ENCODE measurements at places on chromosomes 5 and 9. TPM values are rescaled to one million over a fixed set of nuclear protein-coding genes. Genes with fewer than 3 reads are reported as not detected.
A peak's percentile ranks its signal among the peaks of the same experiment; 100 is the strongest.

- DNase-seq: peak; percentile 80
Measured at GRCh38 chr5:109410389-109411148, 795 bp upstream of the PJA2 start.

Gene IRGM
- not detected for total RNA-seq

Gene PCDHGB4
- total RNA-seq: 3.1 TPM

GRCh38 chr5:158758675-158759074 is 341.0 kb downstream of the EBF1 start:
- no peak for DNase-seq

GRCh38 chr9:104572612-104573011 is 3.6 kb downstream of the OR13C8 start:
- no peak for DNase-seq

DNA sequence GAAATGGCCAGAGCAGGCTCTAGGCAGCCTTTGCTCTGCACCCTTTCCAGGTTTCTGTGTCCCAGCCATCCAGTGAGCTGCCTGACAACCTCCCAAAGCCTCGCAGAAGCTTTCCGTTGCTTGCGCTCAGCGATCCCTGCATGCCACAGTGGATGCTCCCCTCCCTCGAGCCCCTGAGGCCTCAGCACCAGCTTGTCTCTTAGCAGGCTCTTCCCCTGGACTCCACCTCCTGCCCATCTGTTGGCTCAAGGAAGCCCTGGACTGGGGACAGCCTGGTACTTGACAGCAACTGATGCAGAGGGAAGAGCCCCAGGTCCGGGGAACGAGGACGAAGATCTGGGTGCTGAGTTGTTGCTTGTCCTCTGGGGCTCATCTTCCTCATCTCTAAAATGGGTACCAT is 23.2 kb downstream of the TSPAN17 start:
- no peak for DNase-seq

GRCh38 chr9:116094846-116095245 is 58.7 kb upstream of the PAPPA start:
- no peak for DNase-seq

Gene SUSD3
- not detected for total RNA-seq

GRCh38 chr9:36187414-36187813 is 3.3 kb upstream of the CLTA start:
- DNase-seq: no peak

GRCh38 chr9:92550765-92551164 is 15.0 kb upstream of the ECM2 start:
- DNase-seq: no peak

DNA sequence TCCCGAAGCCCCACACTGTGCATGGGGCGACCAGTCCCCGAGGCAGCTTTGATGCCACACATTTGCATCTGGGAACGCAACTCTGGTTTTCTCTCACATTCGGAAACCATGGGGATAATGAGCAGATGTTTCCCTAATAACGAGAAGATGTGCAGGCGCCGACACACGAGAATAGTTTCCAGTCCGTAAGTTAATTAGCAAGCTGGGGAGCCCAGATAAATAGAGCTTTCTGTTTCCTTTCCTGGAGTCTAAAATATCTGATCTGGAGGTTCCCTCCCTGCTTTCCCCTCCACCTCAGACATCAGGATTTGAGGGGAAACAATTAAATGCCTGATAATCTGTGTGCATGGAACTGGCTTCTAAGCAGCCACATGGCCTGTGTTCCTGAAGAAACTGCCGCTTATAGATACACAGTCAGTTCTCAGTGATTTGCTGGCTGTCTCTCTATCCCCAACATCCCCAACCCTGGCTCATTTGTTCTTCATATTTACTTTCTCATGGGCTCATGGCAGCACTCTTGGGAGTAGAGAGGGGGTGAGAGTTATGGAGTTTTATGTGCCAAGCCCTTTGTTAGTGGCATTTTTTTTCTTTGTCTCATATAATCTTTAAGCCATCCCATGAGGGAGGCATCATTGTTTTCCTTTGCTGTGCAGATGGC is 62.8 kb downstream of the PDZD2 start:
- no peak for DNase-seq

Gene GLRA1
- not detected for total RNA-seq

- no peak for DNase-seq
Measured at GRCh38 chr5:68315679-68316271, 100.2 kb downstream of the PIK3R1 start.

Gene CAVIN4
- total RNA-seq: 5.4 TPM

- no peak for DNase-seq
Measured at GRCh38 chr5:53089481-53089991, 20.0 kb downstream of the MOCS2 start.

DNA sequence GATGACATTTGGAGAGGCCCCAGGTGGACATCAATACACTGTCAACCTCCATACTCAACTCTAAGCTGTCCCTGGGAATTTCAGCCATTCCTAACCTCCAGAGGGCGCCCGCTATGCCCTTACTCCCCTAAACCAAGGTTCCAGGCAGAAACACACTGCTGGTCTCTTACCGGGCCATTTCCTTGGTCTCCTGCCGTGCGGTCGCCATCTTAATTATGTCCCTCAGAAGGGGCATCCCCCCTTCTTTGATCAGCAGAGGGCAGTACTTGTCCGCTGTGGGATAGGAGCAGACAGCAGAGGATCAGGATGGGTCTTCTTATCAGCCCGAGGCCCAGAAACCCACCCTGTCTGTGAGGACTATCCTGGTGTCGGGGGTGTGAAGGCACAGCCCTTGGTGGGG is 9.3 kb upstream of the ZDHHC12 start:
- peak; percentile 93 for DNase-seq

Gene NMUR2
- not detected for total RNA-seq

DNA sequence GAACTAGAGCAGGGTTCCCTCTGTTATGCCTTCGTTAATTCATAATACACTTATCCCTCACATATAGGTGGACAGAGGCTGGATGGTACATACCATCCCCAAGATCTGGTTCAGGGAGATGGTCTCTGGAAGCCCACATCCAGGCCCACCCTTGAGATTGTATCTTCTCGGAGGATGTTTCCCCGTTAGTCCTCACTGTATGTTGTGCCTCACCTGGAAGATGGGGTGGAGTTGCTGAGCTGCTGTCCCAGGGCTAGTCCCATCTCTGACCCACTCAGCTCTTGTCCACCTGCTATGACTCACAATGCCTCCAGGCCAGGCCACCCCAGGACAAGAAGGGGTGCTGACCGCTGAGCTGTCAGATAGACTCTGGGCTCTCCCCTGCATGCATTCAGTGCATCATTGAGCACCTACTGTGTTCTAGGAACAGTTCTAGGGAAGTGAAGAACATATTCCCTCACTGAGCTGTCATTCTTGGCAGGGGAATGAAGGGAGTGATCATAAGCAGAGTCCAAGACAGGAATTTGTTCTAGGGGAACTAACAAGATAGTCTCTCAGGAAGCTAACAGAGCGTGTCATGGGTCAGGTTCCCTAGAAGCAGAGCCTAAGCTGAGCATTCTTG is at the start of gene CBY3:
TSS of gene CBY3 (minus strand) at position 255 of the 622 bp plus-strand sequence. CDS start at position 139, 116 bp downstream.
- DNase-seq: no peak

DNA sequence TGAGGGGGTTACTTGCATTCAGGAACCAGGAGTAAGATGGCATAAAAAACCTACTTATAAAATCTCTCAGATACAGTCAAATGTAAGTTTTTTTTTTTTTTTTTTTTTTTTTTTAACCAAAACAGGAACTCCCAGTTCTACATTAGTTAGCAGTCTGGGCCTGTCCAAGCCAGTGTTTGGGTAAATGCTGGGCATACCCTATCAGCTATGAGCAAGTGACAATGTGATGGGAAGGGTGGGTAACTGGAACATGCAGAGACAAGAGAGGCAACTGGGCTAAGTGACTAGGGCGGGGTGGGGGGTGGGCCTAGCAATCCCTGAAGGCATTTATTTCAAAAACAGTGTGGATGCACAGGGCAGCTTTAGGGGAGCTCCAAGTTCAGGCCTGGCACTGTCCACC is 2.3 kb downstream of the NMRK1 start:
- DNase-seq: no peak

DNA sequence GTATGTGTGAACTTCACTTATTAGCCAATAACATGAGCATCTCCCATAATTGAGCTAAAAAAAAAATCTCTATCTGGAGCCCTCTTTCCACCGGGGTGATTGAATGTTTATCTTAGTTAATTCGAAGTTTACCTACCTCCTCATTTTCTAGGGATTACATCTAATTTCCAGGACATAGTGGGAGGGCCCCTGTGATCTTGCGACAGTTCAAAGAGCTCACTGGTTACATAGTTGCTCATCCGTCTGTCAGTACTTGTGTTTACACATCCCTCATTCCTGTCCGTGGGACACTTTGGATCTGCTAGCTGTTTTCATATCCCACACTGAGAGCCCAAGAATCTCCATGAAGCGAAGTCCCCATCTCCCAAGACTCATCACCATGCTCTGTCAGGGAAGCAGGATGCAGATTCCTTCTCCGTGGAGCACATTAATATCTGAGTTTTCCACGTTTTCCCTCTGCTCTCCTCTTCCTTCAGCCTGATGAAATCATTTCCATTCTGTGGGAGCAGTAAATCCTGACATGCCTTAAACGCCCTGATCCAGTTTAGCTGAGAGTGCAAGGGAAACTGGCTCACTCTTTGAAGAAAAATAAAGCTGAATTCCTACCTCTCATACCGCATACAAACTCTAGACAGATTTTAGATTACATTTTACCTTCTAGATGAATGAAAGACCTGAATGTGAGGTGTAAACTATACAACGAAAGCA is 10.2 kb upstream of the SFXN1 start:
- no peak for DNase-seq

Gene CDC25C
- total RNA-seq: 29.5 TPM

Gene ISCA1
- 93.1 TPM for total RNA-seq
